ENCODE measurements at places on chromosomes 11 and 22.

- no peak for DNase-seq
Observed at GRCh38 chr11:127521413-127521812, 520.8 kb upstream of the KIRREL3 start.

DNA sequence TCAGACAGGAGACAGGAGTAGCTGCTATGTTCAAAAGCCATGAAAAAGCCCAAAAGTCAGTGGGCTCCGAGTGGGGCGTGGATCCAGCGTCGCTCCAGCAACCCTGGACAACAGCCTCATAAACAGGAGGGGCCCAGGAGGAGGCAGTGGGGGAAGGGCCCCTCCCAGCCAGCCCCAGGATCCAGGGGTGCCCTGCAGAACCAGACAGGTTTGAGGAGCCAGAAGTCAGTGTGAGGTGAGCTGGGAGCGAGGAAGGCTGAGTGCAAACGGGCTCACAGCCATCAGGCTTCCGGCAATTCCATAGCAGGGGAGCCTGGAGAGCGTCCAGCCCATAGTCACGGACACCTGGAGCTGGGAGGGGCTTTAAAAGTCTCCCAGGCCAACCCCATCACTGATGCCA lies 217.7 kb downstream of the MN1 start:
- DNase-seq = no peak

GRCh38 chr11:16613262-16613511 lies 125.3 kb upstream of the C11orf58 start:
- DNase-seq = no peak

DNA sequence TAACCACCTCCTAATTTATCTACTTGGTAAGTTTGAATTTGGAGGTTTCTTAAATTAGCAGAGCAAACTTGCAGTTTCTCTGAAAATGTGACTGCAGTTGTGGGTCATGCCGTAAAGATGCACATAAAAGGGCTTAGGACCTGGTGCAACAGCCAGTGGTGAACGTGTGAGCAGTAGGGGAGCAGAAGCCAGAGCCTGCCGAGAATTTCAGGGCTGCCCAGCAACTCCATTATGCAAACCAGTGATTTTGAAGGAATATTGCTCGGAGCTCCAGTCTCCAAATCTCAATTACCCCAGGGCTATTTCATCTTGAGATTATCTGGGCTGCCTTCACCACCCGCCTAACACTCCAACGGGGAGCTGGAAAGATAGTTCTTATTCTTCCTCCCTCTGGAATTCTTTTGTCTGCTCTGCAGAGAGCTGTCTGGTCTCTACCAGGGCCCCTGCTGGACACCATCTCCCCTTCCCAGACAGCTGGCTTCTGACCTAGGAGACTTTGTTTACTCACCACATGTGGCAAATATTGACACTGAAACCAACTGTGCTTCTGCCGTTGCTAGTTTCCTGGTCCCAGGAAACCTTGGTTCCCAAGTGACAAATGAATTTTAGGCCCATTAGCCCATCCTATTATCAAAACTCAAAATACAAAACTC lies 93.9 kb downstream of the DSCAML1 start:
- DNase-seq = no peak

GRCh38 chr11:79333355-79333754 lies 107.5 kb downstream of the TENM4 start:
- DNase-seq = no peak

DNA sequence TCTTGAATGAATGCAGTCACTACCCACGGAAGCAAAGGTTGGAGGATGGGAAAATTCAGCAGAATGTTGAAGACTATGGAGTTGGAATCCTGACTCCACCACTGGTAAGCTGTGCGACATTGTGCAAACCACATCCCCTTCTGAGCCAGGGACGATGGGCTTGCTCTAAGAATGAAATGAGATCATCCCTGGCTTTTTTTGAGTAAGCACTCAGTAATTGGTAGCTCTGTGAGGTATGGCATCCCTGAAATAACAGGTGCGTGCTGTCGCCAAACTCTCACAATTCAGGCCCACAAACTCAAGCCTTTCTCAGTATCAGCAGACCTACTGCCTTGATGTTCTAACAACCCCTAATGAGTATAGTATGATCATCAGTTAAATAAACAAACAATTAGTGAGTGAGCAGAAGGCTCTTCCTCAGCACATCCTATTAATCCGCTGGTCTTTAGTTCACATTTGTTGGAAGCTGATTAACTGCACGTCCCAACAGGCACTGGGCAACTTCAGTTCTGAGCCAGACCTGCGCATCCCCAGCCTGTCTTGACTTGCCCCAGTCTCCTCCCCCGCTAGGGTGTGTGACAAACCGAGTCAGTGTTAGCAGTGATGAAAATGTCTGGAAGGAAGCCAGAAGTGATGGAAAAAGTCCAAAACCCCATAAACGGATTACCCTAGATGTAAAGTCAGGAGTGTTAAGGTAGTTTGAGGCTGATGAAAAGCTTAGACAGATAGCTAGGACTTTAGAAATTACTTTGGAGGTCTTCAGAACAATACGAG lies 235.5 kb downstream of the GRIK4 start:
- no peak for DNase-seq

DNA sequence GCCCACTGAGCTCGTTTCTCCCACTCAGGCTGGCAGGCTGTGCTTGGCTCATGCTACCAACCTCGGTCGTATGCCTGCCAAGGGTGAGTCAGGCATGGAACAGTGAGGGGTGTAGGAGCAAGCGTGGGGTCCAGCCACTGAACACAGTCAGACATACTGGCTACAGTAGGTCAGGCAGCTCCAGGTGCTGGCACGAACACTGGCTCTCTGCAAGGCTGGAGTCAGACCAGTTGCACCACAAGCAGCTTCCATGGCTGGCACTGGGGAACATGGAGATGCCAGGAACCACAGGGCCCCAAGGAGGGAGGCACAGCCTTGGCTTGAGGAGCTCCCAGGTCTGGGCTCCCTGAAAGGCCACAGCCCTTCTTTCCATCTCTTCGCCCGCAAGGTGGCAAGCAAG lies 410.7 kb upstream of the KIRREL3 start:
- no peak for DNase-seq

- no peak for DNase-seq
Observed at GRCh38 chr11:123046473-123047259, 15.3 kb downstream of the HSPA8 start.

GRCh38 chr22:41544671-41545476 lies 604 bp upstream of the POLR3H start:
- DNase-seq = no peak

DNA sequence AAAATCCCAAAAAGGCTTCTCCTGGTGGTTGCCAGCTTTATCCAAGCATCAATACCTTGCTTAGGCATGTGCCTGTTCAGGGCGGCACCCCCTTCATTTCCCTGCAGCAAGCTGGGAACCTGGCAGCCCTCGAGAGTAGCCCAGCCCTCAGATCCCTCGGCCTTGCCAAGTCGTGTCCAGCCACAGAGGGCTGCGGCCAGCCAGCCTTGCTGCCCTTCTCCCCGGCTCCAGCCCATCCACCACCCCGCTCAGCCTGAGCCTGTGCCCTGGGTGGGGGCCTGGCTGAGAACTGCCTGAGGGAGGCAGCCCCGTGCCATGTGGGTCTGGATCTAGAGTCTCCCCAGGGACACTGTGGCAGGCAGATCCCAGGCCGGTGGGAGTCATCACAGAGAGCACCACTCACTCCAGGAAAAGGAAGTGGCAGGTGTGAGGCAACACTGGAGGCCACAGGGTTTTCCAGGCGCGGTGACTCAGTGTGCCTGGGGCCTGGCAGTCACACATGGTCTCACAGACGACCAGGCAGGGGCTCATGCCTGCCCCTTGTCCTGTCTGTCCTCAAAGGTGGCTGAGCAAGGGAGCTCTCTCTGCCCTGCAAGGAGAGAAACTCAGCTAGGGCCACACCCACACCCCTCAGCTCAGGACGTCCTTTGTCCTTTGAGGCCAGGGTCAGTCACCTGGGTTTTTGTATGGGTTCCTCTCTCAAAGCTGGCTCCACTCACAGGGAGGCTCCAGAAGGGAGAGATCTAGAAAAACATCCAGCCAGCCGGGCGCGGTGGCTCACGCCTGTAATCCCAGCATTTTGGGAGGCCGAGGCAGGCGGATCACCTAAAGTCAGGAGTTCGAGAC lies 12.2 kb upstream of the CDC42BPG start:
- peak; percentile 71 for DNase-seq

All from chondrocyte (in vitro differentiated cells).